ENCODE measurements at places on chromosomes 7 and 10. TPM values are rescaled to one million over a fixed set of nuclear protein-coding genes. Genes with fewer than 3 reads are reported as not detected.

The SUMF2 gene
- 97.5 TPM for total RNA-seq

The FANK1 gene
- 0.37 TPM for total RNA-seq

The ANXA8L1 gene
- not detected for total RNA-seq

The GET4 gene
- total RNA-seq, result 55.3 TPM

The ASIC3 gene
- 3.3 TPM for total RNA-seq

The SLC26A3 gene
- total RNA-seq, result 0.48 TPM

The HECTD2 gene
- total RNA-seq, result 6.7 TPM

The ZNF775 gene
- total RNA-seq, result 4.5 TPM

The CPA5 gene
- 1.0 TPM for total RNA-seq

The ANKRD30A gene
- total RNA-seq, result not detected

The PRKAR1B gene
- 38.8 TPM for total RNA-seq

The BAIAP2L1 gene
- total RNA-seq, result 0.56 TPM

The DNAJC1 gene
- 21.6 TPM for total RNA-seq

- no peak for DNase-seq
These were observed 181.6 kb downstream of the EVX1 start for GRCh38 chr7:27424231-27424630.

GRCh38 chr10:59126991-59127390 lies 49.5 kb upstream of the PHYHIPL start:
- no peak for DNase-seq

GRCh38 chr10:89921403-89921802 lies 220.0 kb downstream of the KIF20B start:
- DNase-seq, result no peak

GRCh38 chr10:50592961-50593418 lies 30.8 kb downstream of the SGMS1 start:
- DNase-seq, result no peak

- DNase-seq, result no peak
These were observed 988 bp upstream of the EN2 start for GRCh38 chr7:155456738-155457543.

GRCh38 chr7:90155206-90155605 lies 937 bp downstream of the STEAP1 start:
- no peak for DNase-seq

DNA sequence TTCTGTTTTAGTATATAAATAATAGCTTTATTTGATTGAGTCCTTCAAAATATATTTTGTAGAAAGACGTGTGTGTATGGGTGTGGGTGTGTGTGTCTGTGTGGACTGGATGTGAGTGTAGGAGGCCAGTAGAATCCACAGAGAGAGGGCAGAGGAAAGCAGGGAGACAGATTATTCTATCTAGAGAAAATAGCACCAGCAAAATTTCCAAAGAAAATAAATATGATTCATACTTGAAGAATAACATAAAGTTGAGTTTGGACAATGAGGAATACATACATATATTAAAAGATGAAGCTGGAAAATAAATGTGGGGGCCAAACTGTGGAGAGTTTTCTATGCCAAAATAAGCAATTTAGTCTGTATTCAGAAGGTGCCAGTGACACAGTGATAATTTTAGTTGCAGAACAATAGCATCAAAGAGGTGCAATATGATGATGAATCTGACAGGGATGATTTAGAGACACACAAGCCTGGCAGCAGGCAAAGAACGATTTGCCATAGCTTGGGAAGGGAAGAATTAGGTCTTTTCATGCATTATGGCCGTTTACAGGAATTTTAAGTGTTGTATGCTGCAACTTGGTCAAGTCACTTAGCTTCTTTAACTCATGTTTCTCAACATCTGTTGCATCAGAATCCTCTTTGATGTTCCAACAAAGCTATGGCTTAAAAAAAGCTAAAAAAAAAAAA lies 121.3 kb downstream of the SEMA3A start:
- DNase-seq, result no peak

- no peak for DNase-seq
These were observed 9.1 kb upstream of the JAKMIP3 start for GRCh38 chr10:132056663-132057062.

GRCh38 chr7:64557601-64558322 lies 5.1 kb downstream of the ZNF680 start:
- no peak for DNase-seq

GRCh38 chr10:131655101-131655849 lies 245.5 kb upstream of the PPP2R2D start:
- DNase-seq, result no peak

GRCh38 chr7:40646717-40647116 lies 511.9 kb downstream of the SUGCT start:
- DNase-seq, result no peak

GRCh38 chr7:30116771-30117170 lies 18.0 kb upstream of the MTURN start:
- no peak for DNase-seq

DNA sequence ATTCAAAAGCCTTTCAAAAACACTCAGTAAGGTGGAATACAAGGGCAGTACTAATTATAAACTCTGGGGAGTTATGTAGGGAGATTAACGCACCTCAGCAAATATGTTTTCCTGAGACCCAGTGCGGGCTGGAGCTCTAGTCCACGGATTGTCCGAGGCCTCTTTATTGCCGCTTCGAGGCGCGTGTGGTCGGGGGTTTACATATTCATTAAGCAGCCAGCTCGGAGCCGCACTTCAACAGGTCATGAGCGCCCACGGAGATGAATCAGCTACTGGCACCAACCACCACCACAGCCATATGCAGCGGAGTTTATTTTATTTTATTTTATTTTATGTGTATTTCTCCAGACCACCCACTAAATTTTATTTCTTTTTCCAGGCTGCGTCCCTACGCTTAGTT lies 195.9 kb upstream of the ADARB2 start:
- DNase-seq, result no peak

GRCh38 chr7:138975343-138976104 lies 5.7 kb downstream of the KIAA1549 start:
- DNase-seq, result no peak

- no peak for DNase-seq
These were observed 71.0 kb downstream of the PAXIP1 start for GRCh38 chr7:154931906-154932305.

DNA sequence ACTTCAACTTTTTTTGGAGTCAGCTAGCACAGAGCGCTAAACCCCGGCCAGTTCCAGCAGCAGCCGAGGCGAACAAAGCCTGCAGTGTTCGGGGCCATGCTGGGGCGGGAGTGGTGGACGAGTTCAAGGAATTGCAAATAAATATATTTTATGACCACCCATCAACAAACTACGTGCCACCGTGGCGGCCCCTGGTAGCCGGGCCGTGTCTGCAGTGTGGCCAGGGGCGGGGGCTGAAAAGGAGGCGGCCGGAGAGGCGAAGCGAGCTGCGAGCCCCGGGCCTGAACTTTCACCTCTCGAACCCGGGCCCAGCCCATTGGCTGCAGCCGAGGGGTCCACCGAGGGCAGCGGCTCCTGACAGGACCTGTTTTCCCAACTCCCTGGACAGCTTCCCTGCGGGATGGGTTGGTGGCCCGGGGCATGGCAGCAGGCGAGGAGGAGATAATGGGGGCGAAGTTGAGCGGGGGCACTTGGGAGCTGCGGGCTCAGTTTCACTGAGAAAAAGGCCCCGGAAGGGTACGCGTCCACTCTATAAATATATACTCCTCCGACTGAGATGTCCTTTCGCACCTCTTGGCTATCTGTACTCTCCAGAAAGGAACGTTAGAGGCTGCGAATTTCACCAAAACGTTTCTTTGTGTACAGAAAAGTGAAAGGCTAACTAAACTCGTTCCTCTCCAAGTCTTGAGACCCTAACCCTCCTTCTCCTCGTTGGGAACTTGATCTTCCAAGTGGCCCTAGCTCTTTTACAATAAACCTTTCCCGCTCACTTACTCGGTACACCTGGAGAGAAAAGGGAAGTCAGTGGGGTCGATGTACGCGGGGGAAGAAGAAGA lies 164.6 kb upstream of the PPP1R3A start:
- no peak for DNase-seq

DNA sequence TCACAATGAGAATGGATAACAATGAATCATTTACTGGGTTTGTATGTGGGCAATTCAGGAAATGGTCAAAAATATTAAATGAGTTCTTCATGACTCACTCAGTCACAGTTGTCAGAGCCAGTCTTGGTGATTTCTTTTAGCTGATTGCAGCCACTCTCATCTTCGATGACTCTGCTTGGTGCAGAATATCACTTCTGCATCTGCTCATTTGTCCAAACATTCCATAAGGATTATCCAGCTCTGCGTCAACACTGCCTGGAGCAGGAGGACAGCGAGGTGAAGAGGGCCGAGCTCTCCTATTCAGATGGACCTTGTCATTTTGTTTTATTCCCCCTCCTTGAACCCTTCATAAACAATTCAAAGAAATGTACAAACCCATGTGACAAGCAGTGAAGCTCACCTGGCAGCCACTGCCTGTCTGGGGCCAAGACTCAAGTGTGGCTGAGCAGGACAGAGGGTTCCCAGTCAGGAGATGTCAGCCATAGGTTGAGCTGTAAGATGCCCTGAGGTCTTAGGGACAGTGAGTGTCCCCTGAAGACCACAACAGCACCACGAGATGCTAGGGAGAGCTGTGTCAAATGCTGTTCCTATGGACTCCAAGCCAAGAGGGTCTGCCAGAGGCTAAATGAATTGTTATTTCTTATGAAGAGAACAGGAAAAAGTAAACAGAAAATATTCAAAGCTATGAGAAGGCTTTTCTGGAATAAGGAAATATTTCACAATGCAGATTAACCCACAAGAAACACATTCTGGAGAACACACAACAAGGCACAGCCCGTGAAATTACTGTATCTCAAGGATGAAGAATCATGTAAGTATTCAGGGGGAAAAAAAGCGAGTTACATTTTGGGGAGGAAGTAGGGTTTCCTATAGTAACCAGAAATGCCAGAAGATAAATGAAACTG lies 33.1 kb upstream of the EGFR start:
- no peak for DNase-seq

- no peak for DNase-seq
These were observed 6.6 kb upstream of the GIMAP7 start for GRCh38 chr7:150507947-150508602.

GRCh38 chr10:97887399-97887798 lies 37.8 kb downstream of the GOLGA7B start:
- no peak for DNase-seq

GRCh38 chr10:78021201-78021600 lies 8.1 kb downstream of the POLR3A start:
- no peak for DNase-seq

DNA sequence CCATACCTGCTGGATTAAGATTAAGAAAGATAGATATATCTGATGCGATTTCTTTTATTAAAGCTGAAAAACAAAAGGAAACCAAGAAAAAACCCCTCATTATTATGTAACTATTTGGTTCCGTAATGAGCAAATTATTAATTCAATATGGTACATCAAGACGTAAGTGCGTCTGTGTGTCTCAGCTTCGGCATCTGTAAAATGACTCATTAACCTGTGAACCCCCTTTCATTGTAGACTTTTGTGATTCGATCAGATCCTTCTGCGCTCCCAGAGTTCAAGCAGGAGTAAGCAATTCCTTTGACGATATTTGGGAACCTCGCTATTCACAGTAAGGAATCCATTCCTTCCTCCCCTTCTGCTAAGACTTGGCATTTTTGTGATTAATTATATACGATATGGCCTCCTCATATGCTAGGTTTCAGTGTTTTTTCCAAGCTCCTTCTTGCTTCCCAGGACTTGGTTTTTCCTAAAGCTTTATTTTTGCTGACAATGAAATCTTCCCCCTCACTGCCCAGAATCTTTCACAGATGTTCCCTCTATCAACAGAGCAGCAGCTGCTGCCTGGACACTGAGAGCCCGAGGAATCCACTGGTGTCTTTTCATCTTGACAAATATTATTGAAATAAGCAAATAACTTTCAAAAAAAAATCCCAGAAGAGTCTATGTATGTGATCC lies 171.7 kb upstream of the CELF2 start:
- no peak for DNase-seq

GRCh38 chr10:9786576-9786975 lies 1231.1 kb upstream of the CELF2 start:
- DNase-seq, result no peak

DNA sequence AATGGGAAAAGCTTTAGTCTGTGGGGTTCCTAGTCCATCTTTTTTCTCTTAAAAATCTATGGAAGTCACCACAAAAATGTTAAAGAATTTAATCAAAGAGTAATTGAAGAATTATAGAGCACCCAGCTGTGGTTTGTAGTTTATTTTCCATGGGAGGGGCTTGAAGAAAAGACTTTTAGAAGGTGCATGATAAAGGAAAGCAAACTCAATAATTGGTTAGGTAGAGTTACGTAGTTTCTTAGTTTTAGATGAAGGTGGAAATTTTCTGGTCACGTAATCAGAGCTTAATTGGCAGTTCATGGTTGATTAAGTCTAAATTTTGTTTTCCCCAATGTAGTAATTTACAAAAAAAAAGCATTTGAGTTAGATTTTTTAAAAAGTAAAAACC lies 724 bp downstream of the ZNF107 start:
- DNase-seq, result no peak

GRCh38 chr7:65972976-65973375 lies 9.0 kb downstream of the GUSB start:
- no peak for DNase-seq

GRCh38 chr10:68550747-68551411 lies 9.3 kb upstream of the TET1 start:
- DNase-seq, result no peak

DNA sequence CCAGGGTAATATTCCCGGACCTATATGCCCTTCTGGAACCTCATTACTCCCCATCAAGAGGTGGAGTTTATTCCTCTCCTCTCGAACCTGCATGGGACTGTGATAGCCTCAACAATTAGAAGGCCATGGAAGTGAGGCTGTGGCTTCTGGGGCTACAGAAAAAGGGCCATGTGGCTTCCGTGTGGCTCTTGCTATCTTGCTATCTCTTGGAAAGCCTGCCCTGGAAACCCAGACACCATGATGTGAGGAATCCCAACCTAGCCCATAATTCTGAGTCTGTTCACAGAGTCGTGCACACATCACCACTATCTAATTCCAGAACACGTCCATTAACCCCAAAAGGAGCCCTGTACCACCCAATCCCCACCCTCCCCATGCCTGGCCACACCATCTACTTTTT lies 20.8 kb upstream of the SH3PXD2A start:
- DNase-seq, result no peak

DNA sequence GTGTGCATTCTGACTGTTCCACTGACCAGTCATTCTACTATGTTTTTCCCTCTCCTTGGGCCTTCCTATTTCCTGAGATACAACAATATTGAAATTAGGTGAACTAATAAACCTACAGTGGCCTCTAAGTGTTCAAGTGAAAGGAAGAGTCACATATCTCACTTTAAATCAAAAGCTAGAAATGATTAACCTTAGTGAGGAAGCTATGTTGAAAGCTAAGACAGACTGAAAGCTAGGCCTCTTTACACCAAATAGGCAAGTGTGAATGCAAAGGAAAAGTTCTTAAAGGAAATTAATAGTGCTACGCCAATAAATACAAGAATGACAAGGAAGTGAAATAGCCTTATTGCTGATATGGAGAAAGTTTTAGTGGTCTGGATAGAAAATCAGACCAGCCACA lies 5.7 kb upstream of the DYNC1I1 start:
- DNase-seq, result no peak

DNA sequence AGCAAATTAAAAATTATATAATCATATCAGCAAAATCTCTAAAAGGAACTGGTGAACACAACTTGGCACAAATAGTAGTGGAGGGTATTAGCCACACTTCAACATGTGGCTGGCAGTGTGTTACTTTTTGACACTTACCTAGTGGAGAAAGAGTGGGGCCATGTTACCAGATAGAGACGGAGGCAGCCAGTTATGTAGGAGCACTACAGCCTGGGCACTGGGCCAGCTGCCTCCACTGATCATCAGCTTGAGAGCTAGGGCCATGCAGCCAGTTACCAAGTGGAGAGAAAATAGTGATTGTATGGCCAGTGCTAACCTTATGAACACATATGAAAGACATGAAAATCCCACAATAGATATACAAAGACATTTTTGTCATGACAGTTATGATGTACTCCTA lies 243.1 kb downstream of the CTNNA3 start:
- no peak for DNase-seq

GRCh38 chr7:47221826-47222225 lies 360.1 kb downstream of the TNS3 start:
- no peak for DNase-seq

All from activated T-cell treated with anti-CD3 and anti-CD28 coated beads, Interleukin-2, amount 50 U/mL, for 4 hours (primary cell).